ENCODE measurements at places on chromosomes 12 and 14.

DNA sequence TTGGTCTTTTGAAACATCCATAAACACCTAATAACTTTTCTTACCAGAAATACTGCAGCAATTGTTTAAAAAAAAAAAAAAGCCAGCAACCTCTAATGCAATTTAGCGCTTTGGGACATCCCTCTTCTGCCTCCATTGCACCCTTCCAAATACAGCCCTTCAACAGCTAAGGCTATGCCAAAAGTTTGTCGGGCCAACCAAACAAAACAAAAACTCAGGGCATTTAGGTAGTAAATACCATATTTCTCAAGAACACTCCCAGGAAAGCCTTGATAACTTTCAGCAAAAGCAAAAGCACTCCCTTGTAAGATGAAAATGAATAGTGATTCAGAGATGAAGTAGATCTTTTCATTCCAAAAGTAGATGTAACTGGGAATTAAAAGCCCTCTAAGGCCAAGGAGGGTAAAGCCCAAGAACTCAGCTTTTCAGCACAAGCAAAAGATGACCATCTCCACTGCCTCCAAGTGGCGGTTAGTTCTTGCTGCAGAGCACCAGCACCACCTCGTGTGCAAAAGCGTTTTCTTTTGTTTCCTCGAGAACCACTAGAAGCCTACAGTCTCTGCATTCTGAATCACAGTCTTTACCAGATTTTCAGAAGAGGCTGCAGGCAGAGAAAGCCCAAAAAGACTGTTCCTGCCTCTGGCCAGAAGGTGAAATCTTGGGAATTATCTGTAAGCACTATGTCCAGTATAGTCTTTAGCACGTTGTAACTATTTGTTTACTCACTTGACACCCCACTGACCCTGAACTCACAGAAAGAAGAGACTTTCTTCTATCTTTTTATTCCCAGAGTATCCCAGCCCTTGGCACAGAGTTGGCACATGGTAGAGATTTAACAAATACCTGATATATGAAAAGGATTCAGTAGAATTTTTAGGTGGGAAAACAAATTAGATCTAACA, 53.1 kb downstream of the SIX6 start:
- DNase-seq = peak; percentile 51

GRCh38 chr14:33386140-33386539, 447.5 kb downstream of the NPAS3 start:
- DNase-seq = no peak

DNA sequence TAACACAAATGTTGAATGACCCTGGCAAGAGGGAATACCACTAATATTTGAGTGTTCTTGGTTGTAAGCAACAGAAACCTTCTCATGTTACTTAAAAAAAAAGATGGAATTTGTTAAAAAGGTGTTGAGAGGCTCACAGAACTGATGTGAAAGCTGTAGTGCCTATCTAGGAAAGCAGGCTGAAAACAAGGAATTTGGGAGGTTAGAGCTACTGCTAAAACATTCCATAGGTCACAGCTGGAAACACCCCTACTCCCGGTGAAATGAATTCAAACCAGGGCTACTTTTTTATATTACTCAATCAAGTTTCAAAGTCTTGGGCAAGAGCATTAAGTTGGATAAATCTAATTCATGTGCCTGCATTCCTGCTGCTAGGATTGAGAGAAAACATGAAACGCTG, 104.1 kb downstream of the SLC35F4 start:
- DNase-seq = no peak

- no peak for DNase-seq
These were observed 71.7 kb downstream of the DNAH10 start for GRCh38 chr12:123833830-123834229.

- no peak for DNase-seq
These were observed 41.0 kb downstream of the ZCRB1 start for GRCh38 chr12:42284876-42285275.

DNA sequence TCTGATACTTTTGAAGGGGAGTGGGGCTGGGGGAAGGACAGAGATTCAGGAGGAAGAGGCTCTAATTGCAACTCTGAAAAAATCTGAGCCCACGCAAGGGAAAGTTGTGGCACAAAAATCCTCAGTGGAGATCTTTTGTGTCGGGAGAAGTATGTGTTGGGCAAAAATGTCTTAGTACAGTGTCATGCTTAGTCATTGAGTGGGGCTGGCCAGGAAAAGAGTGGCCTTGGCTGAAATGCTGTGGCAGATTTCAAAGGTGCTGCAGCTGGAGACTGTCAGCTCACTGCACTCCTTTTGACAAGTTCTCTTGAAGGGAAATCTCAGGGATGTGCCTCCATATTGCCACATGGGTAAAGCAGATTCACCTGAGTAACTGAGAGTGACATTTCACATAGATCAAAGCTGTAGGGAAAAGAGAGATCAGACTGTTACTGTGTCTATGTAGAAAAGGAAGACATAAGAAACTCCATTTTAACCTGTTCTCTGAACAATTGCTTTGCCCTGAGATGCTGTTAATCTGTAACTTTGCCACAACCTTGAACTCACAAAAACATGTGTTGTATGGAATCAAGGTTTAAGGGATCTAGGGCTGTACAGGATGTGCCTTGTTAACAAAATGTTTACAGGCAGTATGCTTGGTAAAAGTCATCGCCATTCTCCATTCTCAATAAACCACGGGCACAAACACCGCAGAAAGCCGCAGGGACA, 36.0 kb upstream of the GLIPR1 start:
- no peak for DNase-seq

- DNase-seq = no peak
These were observed 97.3 kb downstream of the EXOC5 start for GRCh38 chr14:57171363-57171762.

GRCh38 chr14:52086711-52087110, 17.9 kb upstream of the NID2 start:
- no peak for DNase-seq

- no peak for DNase-seq
These were observed 44.5 kb upstream of the BCL11B start for GRCh38 chr14:99316281-99317163.

DNA sequence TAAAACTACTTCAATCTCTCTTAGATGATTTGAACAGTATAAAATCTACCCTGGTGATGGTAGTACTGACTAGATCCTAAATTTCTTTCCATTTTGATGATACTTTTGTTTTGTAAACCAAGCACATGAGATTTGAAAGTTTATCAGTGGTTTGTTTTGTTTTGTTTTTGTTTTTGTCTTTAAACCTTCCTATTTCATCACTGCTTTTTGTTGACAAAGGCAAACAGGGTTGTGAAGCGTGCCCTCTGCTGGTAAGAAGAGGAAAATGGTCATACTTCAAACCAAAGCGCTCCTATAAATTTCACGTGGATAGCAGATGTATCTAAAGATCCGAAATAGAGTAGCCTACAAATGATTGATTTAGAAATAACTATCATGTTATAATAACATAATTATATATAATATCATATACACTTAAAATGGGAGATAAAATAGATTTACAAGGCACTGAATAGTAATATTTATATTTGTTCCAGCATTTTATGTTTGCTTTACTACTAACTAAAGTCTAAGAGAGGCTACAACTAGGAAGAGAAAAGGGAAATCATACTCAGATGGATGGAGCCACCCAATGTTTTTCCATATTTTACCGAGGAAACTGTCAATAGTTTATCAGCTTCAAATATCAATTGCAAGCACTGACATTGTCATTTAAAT, 254.0 kb upstream of the USP15 start:
- peak; percentile 2 for DNase-seq
